Urinary bladder (tissue), 4 donors: ENCODE measurements at places on chromosomes 12 and 14. TPM values are rescaled to one million over a fixed set of nuclear protein-coding genes. Genes with fewer than 3 reads are reported as not detected.

- no peak for DNase-seq
These were observed 15.4 kb upstream of the BCL11B start for GRCh38 chr14:99287269-99287942.

- DNase-seq: no peak
These were observed 87.1 kb downstream of the ZFP36L1 start for GRCh38 chr14:68705741-68706283.

The KLRC4 gene
- total RNA-seq: 0.37 TPM

The KCNC2 gene
- total RNA-seq: 0.32 TPM

The KCNA5 gene
- total RNA-seq: 2.9 TPM
